ENCODE measurements at places on chromosomes 5 and 9. TPM values are rescaled to one million over a fixed set of nuclear protein-coding genes. Genes with fewer than 3 reads are reported as not detected.

The OLFM1 gene
- 5.7 TPM for total RNA-seq

The FBP2 gene
- total RNA-seq, result not detected

The SLC6A19 gene
- not detected for total RNA-seq

The SLC4A9 gene
- 0.08 TPM for total RNA-seq

The PCDHB3 gene
- 1.1 TPM for total RNA-seq

The SMC5 gene
- 14.6 TPM for total RNA-seq

The TMEM167A gene
- total RNA-seq, result 50.3 TPM

DNA sequence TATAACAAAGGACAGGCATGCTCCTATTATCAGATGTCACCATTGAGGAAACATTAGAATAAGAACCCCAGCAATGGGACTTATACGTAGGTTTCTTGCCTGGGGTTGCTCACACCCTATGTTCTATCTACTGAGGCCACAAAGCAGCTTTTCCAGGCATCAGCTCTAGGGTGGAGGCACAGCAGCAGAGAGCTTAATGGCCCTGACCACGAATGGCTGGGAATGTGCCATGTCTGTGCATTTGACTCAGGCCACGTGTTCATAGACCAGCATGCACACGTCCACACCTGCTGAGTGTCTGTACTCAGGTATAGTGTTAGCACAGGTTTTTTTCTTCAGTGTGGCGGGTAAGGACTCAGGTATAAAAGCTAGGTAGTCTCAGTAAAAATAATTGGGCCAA is 129.4 kb downstream of the AOPEP start:
- DNase-seq, result no peak

- DNase-seq, result peak; percentile 86
Observed at GRCh38 chr9:130445268-130445983, 665 bp downstream of the ASS1 start.

- DNase-seq, result no peak
Observed at GRCh38 chr9:128001779-128002298, 21.1 kb upstream of the EEIG1 start.

GRCh38 chr5:61965490-61965889 is 340.5 kb upstream of the KIF2A start:
- no peak for DNase-seq

DNA sequence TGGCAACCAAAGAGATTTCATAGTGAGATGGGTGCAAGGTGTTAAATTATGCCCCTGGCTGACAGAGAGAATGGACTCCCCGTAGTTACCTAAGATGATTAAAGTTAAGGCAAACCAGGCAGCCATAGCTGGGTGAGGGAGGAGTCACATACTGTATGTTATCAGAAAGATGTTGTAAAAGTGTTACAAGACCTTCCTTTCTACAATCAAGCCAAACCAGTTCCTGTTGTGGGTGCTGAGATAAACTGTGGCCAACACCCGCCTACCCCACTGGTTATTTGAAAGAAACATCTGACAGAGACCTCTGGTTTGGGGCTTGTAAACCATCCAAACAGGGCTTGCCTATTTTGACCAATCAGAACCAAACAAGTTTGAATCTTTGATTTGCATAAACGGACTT is 684.7 kb upstream of the NUDT12 start:
- DNase-seq, result no peak

- no peak for DNase-seq
Observed at GRCh38 chr5:72386639-72387038, 66.5 kb downstream of the PTCD2 start.

DNA sequence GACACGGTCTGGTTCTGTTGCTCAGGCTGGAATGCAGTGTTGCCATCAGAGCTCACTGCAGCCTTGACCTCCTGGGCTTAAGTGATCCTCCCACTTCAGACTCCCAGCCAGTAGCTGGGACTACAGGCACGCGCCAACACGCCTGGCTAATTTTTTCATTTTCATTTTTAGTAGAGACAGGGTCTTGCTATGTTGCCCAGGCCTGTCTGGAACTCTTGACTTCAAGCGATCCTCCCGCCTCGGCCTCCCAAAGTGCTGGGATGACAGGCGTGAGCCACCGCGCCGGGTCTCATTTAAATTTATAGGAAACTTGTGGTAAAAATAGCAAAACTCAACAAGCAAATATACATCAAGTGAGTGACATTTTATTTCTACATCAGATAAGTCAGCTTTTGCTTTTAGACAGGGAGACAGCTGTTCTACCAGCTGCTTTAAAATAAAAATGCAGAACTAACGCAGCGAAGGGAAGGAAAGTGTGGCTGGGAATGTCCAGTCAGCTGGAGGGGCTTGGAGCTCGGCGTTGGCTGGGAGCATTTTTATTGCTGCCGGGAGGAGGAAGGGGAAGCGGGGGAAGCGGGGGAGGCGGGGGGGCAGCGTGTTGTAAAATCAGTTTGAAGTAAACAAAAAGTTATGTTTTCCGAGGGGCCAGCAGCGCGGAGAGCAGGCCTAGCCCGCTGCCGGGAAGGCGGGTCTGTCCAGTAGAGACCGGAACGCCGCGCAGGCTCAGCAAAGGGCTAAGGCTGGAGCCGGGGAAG is 707 bp upstream of the ZFYVE16 start:
- DNase-seq, result peak; percentile 51

- no peak for DNase-seq
Observed at GRCh38 chr9:84856181-84856632, 186.7 kb downstream of the NTRK2 start.

DNA sequence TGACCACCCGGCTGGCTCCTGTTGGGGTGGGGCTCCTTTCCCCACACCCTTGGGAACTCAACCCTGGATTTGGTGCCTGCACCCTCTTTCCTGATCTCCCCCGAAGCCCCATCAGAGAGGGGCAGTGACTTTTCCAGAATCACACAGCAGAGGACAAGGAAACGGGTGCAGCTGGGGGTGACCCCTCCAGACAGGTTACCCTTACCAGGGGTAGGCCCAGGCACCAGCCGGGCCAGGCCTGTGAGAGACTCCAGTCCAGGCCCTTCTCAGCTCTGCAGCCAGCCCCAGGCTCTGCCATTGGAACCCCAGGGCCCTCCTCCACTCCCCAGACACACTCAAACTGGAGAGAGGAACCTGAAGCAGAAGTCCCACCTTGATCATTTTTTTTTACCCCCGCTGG is 19.0 kb upstream of the PHYHD1 start:
- no peak for DNase-seq

GRCh38 chr9:77712533-77713130 is 64.5 kb upstream of the GNA14 start:
- DNase-seq, result no peak

DNA sequence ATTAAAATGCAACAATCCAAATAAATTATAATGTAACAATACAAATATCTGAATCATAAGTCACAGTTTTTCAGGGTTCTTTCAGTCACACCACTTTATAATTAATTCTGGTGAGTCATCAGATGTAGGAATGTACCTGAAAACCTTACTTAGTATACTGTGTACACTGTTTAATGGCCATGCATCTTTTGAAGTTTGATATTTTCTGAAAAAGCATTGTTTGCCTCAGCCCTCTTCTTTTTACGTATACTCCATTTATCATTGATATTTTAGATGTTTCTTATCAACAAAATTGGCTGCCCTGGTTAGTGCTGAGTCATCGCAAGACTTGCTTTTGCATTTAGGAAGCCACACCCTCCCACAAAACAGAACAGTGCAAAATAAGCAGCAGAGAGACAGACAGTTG is 218.6 kb downstream of the PJA2 start:
- no peak for DNase-seq

GRCh38 chr9:132071847-132072507 is 7.7 kb downstream of the MED27 start:
- no peak for DNase-seq

- no peak for DNase-seq
Observed at GRCh38 chr5:157594257-157594656, 18.7 kb upstream of the ADAM19 start.

Data from heart left ventricle (tissue), 16 donors.